Activated T-helper 17 cell treated with anti-CD3 and anti-CD28 coated beads, Interleukin-2, amount 50 U/mL, for 72 hours (primary cell): ENCODE measurements at places on chromosomes 1 and 21. TPM values are rescaled to one million over a fixed set of nuclear protein-coding genes. Genes with fewer than 3 reads are reported as not detected.

DNA sequence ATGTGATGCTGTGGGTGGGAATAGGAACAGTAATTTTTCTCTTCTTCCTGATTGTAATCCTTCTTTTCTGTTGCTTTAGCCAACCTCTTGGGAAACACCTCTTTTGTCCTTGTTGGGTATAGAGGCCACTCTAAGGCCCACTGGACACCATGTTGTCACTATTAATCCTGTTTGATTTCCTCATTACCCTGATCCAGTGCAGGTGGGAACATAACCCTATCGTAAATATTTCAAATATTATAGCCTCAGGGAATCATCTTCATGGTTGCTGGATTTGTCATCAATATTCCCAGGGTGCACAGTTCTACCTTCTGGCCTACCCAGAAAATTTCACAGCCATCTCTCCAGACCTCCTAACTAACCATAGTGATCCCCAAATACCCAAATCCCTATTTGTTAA, 27.9 kb upstream of the SLC6A9 start:
- ATAC-seq: no peak
- H3K4me1 ChIP-seq: no peaks in the 10 kb centered on the region
- no peak overlapping the region for H3K4me3 ChIP-seq
- H3K27me3 ChIP-seq: peaks cover 18% of the 10 kb centered on the region

DNA sequence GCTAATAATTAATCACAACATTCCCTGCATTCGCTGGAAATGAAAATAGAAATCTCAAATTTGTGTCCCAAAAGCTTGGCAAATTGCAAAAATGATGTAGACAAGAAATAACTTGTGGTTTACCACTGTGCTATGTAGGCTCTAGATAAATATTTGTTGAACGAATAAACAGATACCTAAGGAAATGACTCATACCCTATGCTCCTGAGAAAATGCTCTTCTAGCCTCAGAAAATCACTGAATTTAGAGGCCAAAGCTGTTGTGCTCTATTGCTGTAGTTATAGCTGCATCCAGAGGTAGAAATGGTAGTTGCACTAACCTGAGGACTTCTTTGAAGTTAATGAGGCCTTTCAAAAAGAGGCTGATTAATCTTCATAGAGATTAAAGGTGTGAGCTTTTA, 142.0 kb upstream of the ZNHIT6 start:
- H3K4me3 ChIP-seq: no peak overlapping the region
- no peaks in the 10 kb centered on the region for H3K36me3 ChIP-seq
- ATAC-seq: no peak

GRCh38 chr1:162550925-162551324, 10.6 kb upstream of the UAP1 start:
- H3K4me3 ChIP-seq: no peak overlapping the region
- ATAC-seq: no peak
- no peaks in the 10 kb centered on the region for H3K4me1 ChIP-seq
- H3K27ac ChIP-seq: no peak overlapping the region
- no peaks in the 10 kb centered on the region for H3K27me3 ChIP-seq
- no peaks in the 10 kb centered on the region for H3K36me3 ChIP-seq

S100B gene
- not detected for total RNA-seq
